Right ventricle myocardium superior (tissue), 1 donor: ENCODE measurements at places on chromosomes 7 and 10. TPM values are rescaled to one million over a fixed set of nuclear protein-coding genes. Genes with fewer than 3 reads are reported as not detected.
A peak's percentile ranks its signal among the peaks of the same experiment; 100 is the strongest.

GRCh38 chr7:55023841-55024505 is 5.2 kb downstream of the EGFR start:
- no peak for DNase-seq

GRCh38 chr7:69334701-69335100 is 263.6 kb upstream of the AUTS2 start:
- DNase-seq = no peak

The FAM241B gene
- 3.3 TPM for total RNA-seq

The DNTT gene
- total RNA-seq = not detected

- no peak for DNase-seq
Observed at GRCh38 chr7:127809261-127809702, 157.3 kb downstream of the SND1 start.

DNA sequence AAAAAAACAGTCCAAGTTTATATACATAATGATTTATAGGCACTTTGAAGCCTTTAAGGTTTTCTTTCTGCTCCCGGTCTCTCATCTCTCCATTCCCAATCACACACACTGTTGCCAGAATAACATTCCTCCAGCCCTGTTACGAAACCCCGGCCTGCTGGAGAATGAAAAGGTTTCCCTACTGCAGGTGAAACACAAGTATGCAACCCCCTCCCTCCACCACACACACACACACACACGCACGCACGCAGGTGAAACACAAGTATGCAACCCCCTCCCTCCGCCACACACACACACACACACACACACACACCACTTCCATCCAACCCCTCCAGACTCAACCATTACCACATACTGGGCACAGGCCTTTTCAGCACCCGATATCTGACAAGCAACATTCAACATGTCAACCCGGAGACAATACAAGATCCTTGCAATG is 87.5 kb downstream of the PARD3 start:
- no peak for DNase-seq

- DNase-seq = peak; percentile 54
Observed at GRCh38 chr10:117461766-117462423, 80.7 kb upstream of the EMX2 start.

The SLC26A3 gene
- not detected for total RNA-seq

DNA sequence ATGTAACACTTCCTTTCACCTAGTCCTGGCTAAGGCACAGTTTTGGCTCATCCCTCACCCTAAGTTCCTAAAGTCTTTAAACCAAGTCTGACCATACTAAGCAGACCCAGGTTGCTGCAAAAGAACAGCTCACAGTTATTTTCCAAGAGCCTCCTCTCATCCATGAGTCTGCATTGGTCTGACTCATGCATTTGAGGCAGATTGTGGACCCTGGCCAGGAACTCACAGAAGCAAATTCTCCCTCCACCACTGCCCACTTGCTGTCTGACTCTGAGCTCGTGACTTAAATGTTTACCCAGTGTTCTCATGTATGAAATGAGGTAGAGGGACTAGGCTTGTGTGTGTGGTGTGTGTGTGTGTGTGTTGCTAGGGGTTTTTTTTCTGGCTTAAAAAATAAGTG is 1272.8 kb downstream of the TYW1 start:
- DNase-seq = no peak

- DNase-seq = no peak
Observed at GRCh38 chr7:123816916-123817315, 28.1 kb upstream of the HYAL4 start.

The GIMAP1 gene
- 5.6 TPM for total RNA-seq

GRCh38 chr7:42495256-42495655 is 258.2 kb upstream of the GLI3 start:
- no peak for DNase-seq

GRCh38 chr10:79435271-79436065 is 10.0 kb downstream of the ZCCHC24 start:
- DNase-seq = peak; percentile 66

The MLXIPL gene
- total RNA-seq = 6.9 TPM

DNA sequence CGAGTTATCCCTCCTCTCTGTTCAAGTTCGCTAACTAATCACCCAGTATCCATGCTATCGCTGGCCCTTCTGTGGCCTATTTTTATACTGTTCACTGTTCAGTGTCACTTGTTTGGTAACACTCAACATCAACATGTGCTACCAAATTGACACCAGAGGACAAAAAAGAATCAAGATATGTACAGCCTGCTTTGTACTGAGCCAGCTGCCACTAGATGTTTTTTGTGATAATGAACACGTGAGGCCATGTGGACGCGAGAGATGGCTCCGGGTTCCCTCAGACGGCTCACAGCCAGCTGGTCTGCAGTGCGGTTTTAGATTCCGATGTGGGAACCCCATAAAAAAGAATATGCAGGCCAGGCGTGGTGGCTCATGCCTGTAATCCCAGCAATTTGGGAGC is 21.2 kb downstream of the CAV1 start:
- DNase-seq = no peak

DNA sequence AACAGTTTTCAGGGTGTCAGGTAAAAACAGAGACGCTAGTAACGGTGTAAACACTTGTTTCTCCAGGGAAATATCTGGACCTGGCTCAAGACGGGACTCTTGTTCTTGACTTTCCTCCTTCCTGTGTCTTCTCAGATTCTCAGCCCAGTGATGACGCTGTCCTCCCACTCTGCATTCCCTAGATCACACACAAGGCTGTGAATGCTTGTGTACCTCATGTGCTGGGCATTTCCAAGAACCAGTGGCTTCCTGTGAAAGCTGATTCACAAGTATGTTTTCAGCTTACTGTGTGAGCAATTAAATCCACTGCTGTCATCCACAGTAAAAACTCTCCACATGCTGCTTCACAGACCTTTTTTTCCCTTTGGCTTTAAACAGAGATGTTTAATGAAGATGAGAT is 193.8 kb upstream of the DPP6 start:
- no peak for DNase-seq

DNA sequence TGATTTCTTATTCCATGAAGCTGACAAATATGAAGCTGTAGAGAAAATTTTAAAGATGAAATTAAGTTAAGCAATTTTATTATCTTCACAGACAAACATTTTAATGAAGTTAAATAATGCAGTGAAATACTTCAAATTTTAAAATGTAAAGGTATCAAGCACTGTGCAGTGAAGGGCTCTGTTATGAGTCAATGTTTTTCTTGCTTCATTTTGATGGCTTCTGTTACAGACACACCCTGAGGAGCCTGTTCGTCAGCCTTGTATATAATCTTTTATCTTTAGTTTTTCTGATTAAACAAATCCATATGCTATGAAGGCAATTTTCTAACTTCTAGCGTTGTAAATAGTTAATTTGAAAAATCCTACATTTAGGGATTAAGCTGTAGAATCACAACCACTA is 18.5 kb downstream of the VSTM2A start:
- DNase-seq = no peak

- DNase-seq = no peak
Observed at GRCh38 chr7:30475580-30475979, 3.0 kb downstream of the NOD1 start.

The SYPL1 gene
- total RNA-seq = 88.8 TPM

- DNase-seq = no peak
Observed at GRCh38 chr7:78099715-78100394, 301.3 kb downstream of the PHTF2 start.

The ZNF518A gene
- 10.0 TPM for total RNA-seq

The DENND2A gene
- 11.6 TPM for total RNA-seq
